ENCODE measurements at places on chromosomes 6 and 20. TPM values are rescaled to one million over a fixed set of nuclear protein-coding genes. Genes with fewer than 3 reads are reported as not detected.

The FABP7 gene
- 3.3 TPM for total RNA-seq

The LY6G6D gene
- not detected for total RNA-seq

The CCN5 gene
- not detected for total RNA-seq

The PDE7B gene
- total RNA-seq: not detected

The IL17A gene
- not detected for total RNA-seq

The DEFB124 gene
- not detected for total RNA-seq

GRCh38 chr6:3593161-3593560 lies 136.3 kb upstream of the SLC22A23 start:
- DNase-seq: no peak

DNA sequence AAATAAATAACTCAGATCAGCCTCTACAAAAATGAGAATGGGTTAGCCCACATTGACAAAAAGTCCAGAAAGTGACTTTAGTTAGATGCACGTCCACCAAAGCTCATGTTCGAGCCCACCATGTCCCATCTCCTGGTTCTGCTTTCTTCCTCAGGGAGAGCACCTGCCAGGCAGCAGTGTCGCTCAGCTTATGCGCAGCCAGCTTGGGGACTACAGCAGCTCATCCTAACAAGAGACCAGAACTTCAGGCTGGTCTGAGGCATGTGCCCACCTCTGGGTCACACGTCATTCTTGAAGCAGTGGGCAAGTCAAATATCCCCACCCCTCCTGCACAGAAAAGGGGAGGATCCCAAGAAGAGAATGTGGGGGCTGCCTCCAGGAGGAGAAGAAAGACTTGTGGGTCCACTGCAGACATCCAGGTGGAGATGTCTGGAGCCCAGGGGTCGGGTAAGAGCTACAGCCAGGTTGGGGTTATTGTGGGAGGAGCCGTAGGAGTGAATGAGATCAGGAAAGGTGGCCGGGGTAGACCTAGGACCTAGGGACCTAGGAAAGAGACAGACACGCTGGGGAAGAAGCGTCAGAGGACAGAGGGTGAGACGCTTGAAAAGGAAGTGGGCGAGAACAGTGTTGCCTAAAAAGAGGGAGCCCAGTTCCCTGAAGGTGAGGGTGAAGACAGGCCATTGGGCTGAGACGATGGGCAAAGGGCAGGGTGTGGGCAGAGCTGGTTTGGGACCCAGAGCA lies 52.5 kb downstream of the SSR1 start:
- no peak for DNase-seq

DNA sequence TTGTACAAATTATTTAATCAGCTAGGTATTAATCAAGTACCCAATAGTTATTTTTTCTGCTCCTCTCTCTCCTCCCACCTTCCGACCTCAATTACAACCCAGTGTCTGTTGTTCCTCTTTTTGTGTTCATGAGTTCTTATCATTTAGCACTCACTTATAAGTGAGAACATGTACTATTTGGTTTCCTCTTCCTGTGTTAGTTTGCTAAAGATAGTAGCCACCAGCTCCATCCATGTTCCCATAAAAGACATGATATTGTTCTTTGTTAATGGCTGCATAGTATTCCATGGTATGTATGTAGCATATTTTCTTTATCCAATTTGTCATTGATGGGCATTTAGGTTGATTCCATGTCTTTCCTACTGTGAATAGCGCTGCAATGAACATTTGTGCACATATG lies 652.8 kb upstream of the CITED2 start:
- DNase-seq: no peak

DNA sequence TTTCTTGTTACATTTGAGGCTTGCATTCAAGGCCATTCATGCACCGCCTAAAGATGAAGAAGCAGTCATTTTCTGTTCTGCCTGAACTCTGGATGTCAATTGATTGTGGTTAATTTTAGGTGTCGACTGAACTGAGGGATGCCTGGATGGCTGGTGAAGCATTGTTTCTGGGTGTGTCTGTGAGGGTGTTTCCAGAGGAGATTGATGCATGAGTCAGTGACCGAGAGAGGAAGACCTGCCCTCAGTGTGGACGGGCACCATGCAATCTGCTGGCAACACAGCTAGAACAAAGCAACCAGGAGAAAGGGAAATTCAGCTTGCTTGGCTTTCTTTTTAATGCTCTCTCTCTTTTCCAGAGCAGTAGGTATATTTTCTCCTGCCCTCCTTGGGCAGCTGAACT lies 164.1 kb upstream of the ECI2 start:
- DNase-seq: no peak

GRCh38 chr6:130216620-130217019 lies 6.1 kb downstream of the SAMD3 start:
- no peak for DNase-seq
